Dorsolateral prefrontal cortex (tissue), 122 donors: ENCODE measurements at places on chromosomes 5 and 9.

DNA sequence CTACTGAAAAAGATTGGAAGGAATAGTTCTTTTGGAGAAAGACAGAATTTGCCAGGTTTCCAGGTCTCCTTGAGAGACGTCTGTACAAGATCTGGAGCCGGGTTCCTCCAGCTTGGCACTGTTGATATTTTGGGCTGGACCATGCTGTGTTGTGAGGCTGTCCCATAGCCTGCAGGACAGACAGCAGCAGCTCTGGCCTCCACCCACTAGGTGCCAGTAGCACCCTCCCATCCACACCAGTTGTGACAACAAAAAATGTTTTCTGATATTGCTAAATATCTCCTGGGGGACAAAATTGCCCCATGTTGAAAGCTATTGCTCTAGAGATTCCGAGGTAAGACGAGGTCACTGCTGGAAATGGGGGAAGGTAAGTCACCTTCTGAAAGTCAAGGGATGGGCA is 287.7 kb upstream of the DAP start:
- DNase-seq, result no peak

DNA sequence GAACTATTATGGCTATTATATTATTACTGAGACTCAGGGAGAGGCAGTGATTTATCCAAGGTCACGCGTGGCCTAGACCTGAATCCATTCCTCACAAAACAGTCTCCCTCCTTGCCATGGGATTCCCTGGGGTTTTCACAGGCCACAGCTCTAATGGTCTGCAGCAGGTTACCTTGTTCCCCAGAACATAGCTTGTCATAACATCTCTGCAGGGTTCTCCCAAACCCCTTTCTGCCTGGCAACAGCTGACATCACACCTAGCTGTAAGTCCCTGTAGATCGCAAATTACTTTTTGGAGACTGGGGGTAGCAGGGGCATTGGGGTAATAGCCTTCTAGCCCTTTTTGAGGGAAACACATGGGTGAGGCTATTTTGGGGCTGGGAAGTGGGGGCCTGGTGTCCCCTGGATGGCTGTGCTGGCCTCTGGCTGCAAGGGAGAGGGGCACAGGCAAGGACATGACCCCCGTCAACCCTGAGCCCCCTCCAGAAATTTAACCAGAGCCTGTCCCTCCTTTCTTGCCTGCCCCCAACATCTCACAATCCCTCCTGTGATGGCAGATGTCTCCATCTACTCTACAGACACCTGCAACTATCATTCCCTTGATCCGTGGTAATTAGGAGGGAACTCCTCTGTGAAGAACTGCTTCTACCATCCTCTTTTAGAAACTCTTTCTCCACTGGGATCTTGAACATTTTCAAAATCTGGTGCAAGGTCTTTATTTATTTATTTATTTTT is 1.3 kb downstream of the CD74 start:
- peak; percentile 21 for DNase-seq

- no peak for DNase-seq
These were observed 66.4 kb downstream of the DAPK1 start for GRCh38 chr9:87564111-87564510.

GRCh38 chr9:6686396-6686795 is 40.9 kb upstream of the GLDC start:
- no peak for DNase-seq

DNA sequence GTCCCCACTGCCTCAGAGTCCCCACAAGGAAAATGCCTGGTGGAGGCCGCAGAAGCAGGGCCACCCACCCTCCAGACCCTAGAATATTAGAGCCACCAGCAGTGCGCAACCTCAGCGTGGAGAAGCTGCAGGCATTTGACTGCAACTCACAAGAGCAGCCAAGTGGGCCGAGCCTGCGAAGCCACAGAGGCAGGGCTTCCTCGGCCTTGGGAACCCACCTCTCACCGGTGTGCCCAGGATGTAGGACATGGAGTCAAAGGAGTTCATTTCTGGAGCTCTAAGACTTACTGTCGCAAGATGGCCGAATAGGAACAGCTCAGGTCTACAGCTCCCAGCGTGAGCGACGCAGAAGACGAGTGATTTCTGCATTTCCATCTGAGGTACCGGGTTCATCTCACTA is 397.9 kb upstream of the PIK3R1 start:
- DNase-seq, result no peak

GRCh38 chr9:125495172-125496119 is 211.6 kb downstream of the MAPKAP1 start:
- no peak for DNase-seq

DNA sequence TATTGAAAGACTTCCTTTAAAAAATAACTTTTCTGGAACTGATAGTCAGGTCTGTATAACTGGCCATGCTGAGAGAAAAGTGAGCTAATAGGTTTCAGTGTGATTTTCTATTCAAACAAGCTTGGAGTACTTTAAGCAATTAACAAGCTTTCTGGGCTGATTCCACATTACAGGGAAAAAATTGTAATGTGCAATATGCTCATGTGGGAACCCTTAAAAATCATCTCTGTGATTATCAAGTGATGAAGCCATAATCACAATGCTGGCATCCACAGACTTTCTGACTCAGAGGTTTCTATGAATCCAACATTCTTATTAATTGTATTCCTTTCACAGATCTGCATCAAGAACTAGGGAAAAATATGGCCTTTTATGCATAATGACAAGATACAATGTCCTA is 212.2 kb upstream of the ACO1 start:
- no peak for DNase-seq

GRCh38 chr9:68507806-68508145 is 32.9 kb downstream of the TMEM252 start:
- no peak for DNase-seq

GRCh38 chr9:5609226-5609596 is 19.7 kb upstream of the RIC1 start:
- DNase-seq, result no peak

DNA sequence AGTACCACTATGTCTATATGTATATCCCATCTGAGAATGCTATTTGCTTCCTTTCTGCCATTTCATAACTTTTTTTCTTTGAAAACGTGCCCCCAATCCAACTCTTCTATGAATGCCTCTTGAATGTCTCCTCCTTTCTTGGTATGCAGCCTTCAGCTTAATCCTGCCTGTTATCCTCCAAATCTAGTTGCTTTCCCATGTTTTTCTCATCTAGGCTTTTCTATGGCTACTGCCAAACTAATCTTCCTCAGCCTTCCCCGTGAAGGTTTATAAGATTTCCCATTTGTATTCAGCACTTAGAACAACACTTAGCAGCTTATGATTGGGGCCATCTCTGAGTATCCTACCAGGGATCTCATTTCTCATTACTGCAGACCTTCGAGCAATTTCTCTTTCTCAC is 2.5 kb downstream of the TGFBR1 start:
- DNase-seq, result no peak

DNA sequence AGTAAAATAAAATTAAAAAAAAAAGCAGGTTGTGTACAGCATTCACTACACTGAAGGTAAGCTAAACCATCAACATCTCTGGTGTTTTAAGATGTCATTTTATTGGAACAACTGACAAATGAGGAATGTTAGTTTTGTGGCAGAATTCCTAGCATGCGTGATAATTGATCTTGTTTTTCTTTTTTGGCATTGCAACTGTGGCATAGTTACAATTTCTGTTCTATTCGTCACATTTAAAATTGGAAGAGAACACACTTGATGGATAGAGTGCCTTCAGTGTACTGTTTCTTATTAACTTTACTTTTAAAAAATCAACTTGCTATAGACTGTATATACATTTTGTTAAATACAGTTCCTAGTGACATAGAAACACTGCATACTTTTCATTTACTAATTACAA is 43.6 kb upstream of the TNFSF15 start:
- no peak for DNase-seq

GRCh38 chr5:18992264-18992663 is 995.7 kb downstream of the CDH18 start:
- DNase-seq, result no peak

DNA sequence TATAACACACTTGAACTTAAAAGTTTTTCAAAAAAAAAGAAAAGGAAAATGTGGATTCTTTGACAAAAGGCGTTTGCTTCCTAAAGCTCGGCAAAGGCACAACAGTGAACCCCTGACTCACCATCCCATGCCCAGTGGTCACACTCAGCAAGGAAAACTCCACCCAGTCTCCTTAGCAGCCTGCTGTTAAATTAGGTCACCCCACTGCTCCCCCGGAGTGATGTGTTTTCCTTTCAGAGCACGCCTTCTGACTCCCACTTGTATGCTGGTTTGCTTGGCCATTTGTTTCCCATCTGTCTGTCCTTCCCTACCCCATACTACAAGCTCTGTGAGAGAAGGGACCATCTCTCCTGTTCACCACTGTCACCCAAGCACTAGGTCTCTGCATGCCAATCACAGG is 23.8 kb downstream of the RETREG1 start:
- DNase-seq, result no peak

DNA sequence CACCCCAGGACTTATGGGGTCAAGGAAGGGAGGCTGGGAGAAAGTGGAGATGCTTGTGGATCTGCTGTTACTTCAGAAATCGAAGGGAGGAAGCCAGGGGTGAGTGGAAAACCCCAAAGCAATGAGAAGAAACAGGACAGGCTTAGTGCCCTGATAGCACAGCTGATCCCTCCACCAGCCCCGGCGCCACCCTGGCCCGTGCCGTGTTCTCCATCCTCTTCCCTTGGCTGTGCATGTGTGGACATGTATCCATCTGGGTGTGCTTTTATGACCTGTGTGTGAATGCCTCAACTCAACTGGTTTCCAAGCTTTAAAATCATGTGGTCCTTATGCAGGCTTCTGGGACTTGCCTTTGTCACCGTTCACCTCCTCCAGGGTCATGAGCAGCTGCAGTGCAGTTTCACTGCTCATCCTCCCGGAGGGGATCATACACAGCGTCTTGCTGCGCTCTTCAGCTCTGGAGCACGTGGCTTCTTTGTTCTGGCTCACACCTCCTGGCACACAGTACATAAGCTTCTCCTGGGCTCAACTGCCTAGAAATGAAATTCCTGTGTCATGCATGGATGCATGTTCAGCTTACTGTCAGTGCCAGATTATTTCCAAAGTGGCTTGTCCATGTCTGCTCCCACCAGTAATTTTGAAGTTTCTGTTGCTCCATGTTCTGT is 58.2 kb downstream of the IPPK start:
- DNase-seq, result no peak

DNA sequence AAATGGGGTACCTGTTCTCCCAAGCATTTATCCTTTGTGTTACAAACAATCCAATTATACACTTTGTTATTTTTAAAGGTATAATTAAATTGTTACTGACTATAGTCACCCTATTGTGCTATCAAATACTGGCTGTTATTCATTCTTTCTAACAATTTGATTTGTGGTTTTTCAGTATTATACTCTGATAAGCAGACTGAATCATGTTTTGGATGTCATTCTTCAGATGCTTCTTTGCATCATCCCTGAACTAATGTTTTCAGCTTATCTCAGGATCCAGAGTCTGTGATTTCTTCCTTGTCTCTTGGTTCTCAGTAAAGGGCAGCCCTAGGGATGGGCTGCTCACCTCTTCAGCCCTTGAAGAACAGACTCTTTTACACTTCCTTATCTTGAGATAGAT is 177.8 kb upstream of the SGCD start:
- DNase-seq, result no peak

DNA sequence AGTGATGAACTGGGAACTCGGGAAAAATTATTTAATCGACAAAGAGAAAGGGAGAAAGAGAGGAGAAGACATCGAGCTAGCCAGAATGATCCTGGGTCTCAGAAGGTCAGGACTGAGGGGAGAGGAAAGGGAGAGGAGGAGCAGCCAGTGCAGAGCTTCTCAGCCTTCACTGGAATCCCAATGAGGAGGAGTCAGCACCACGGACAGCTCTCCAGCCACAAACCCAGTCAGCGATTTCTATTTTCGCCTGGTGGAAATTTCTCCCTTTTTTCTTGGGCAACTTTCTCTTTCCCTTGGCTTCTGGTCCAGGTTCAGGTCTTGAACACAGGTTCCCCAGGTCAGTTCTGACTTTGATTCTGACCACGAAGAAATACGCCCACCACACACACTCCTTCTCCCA is 1.6 kb upstream of the BRINP1 start:
- peak; percentile 40 for DNase-seq

DNA sequence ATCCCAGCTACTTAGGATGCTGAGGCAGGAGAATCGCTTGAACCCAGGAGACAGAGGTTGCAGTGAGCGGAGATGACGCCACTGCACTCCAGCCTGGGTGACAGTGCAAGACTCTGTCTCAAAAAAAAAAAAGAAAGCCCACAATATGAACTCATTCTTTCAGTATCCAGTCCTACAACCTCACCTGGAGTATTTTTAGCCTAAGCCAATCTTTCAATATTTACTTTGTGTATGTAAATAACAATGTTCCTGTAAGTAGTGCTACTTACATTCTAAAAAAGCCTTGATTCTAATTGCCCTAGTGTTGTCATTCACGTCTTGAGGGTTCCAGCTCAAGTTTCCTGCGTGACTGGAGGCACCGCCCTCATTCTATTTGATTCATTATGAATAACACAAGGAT is 62.0 kb downstream of the BHMT start:
- no peak for DNase-seq

GRCh38 chr5:172745406-172745805 is 25.6 kb downstream of the DUSP1 start:
- DNase-seq, result no peak

GRCh38 chr9:133188843-133189180 is 20.2 kb downstream of the OBP2B start:
- DNase-seq, result no peak

DNA sequence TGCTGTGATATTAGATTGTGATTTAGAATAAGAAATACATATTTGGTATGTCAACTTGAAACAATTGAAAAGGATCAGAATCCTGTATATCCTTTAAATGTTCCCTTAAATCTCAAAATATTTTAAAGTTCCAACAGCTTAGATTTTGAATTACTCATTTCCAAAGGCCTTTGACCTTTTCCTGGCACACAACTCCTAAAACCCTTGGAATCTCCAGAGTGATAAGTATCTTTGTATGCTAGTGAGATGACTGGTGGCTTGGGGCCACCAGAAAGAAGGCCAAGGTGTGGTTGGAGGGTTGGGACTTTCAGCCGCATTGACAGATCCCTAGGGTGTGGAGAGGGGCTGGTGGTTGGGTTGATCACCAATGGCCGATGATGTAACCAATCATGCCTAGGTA is 104.7 kb downstream of the YIPF5 start:
- no peak for DNase-seq

GRCh38 chr5:168881427-168882149 is 302.4 kb upstream of the PANK3 start:
- no peak for DNase-seq

DNA sequence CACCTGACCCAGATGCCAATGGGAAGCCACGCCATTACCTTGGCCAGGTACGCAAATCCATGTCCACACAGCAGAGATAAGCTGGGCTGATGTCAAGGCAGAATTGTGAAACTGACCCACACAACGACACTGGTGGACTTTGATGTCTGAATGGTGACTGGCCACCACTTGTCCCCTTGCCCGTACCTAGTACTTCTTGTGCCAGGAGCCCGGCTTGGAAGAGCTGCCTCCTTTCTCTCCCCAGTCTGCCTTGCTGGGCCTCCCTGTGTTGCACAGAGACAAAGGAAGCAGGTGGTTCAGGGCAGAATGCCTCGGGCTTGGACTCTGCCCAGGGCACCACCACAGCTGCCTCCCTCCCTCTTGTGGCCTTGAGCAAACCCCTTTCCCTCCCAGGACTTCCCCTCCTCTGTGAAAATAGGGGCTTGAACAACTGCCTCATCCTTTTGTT is 23.3 kb downstream of the PTGES2 start:
- DNase-seq, result no peak
